Lung microvascular endothelial cell (primary cell): ENCODE measurements at places on chromosomes 11 and 22. TPM values are rescaled to one million over a fixed set of nuclear protein-coding genes. Genes with fewer than 3 reads are reported as not detected.

- no peak for DNase-seq
These were observed 1457.7 kb downstream of the BRD1 start for GRCh38 chr22:48369789-48370507.

- peak; percentile 20 for DNase-seq
These were observed 79.8 kb upstream of the NCAM1 start for GRCh38 chr11:112881461-112881860.

GRCh38 chr11:131300439-131300717, 70.0 kb upstream of the NTM start:
- no peak for DNase-seq

DNA sequence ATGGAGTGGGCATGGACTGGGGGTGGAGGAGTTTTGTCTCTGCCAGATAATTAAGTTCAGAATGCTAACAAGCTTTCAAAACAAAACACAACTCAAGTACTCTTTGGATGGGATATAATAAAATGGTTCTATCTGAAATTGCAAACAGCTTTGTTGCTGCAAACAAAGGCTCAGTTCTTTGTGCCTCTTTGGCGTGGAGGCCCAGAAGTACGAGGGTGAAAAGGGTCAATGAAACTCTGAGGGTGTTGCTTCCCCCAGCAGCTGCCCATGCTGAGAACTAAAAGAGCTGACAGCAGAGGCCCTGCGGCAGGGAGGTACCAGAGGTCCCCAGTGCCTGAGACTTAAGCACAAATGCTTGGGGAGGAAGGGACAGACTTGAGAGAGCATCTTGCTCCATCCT, 26.5 kb upstream of the IGSF22 start:
- no peak for DNase-seq

- no peak for DNase-seq
These were observed 814.8 kb downstream of the BRD1 start for GRCh38 chr22:49012712-49013395.

- DNase-seq: no peak
These were observed 4.9 kb downstream of the LMO1 start for GRCh38 chr11:8258784-8259183.

DNA sequence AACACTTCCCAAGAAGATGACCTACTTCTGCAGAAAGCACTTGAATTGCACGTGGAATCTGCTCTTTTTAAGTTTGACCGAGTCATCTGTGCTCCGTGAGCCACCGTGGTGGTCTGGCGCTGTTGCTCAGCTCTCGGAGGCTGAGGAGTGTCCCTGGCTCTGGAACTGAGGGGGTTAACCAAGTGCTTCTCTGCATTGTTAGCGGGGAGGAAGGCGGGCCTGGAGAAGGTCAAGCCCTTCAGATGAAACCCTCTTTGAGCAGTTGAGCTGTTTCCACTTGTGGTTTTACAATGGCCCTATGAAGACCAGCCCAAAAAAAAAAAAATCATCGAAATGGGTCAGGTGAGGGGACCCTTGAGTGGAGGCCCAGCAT, 286.4 kb downstream of the NTM start:
- no peak for DNase-seq

DNA sequence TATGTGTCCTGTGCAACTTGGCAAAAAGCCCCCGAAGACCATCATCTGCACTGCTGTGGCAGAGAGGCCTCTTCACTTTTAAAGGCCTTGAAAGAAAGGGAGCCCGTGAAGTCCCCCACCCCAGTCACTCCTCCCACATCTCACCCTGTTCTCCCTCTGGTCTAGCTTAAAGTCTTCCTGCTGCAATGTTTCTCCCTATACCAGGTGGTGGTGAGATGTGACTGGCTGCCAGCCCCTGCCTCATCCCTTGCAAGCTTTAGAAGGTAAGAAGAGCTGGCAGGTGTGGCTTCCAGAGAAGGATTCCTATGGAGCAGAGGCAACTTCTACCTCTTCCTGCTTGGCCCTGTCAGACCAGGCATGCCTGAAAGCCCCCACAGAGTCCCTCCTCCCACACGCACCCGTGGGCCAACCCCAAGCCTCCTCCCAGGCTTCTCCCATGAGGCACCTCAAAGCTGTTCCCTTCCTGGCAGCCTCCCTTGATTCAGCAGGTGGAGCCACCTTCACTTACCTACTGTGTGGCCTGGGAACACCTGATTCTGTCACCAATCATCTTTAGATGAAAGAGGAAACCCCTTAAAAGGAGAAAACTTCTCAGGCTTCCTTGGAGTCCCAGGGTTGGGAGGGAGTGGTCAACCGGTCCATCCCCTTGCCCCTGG, 4.0 kb upstream of the TRIM29 start:
- no peak for DNase-seq

DNA sequence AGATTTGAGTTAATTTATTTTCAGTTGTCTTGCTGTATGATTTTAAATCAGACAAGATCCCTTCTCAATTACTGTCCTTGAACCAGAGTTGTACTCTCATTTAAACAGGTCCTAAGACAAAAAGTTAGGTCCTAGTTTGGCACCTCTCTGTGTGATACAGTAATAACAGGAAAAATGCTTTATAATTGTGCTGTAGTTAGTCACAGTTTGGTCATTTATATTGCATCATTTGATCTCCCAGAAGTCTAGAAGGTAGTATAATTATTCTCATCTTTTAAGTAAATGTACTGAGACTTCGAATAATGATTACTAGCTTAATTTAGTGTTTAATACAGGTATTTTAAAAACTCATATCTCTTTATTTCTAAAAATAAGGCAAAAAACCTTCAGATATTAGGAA, 18.1 kb upstream of the LUZP2 start:
- no peak for DNase-seq

- no peak for DNase-seq
These were observed 32.9 kb upstream of the GAL start for GRCh38 chr11:68651208-68651984.

DNA sequence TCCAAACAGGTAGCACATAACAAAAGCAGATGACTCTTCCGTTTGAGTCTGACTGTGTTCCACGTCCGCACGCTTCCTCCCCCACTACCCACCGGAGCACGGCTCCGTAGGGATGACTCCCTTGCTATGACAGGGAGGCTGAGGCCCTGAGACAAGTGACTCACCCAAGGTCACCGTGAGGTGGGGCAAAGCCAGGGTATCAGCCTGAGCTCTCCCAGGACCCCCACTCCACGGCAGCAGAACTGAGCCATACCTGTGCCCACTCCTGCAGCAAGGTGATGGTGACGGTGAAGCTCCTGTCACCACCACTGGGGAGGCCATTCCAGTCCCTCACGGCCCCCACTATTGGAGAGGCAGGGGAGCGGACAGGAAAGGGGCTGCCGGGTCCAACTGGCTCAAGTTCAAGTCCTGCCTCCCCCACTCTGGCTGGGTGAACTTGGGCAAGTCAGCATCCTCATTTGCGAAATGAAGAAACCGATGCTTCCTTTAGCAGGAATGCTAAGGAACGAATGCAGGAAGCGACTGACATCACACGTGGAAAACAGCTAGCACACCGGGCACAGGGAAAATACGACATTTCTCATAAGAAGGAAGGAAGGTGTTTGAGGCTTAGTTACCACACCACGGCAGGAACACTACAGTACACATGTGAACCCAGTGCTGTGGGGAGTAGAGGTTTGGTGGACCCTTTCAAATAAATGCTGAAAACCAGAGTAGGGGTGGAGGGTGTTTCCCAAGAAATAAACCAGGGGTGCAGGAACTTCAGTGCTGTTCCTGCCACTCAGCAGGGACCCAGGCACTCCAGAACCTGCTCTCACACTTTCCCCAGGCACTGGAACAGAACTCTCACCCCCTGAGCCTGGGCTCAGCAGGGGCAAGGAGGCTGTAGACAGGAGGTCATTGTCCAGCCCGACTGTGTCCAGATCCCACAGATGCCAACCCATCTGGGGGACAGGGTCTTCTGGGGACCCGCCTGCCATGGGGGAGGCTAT, 32.4 kb upstream of the CBX7 start:
- peak; percentile 19 for DNase-seq

DNA sequence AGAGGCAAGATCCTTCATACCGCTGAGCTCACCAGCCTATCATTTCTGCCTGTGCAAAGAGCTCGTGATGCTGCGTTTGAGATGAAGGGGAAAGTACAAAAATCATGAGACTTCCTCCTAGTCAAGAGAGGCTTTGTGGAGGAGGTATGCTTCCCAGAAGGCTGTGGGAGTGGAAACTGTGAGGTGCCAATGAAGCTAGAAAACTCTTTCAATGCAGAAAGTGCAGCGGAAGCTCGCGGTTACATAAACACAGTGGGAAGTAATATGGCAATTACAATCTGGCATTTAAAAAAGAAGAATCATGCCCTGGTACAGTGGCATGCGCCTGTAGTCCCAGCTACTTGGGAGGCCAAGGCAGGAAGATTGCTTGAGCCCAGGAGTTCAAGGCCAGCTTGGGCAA, 134.8 kb downstream of the EHF start:
- DNase-seq: no peak

DNA sequence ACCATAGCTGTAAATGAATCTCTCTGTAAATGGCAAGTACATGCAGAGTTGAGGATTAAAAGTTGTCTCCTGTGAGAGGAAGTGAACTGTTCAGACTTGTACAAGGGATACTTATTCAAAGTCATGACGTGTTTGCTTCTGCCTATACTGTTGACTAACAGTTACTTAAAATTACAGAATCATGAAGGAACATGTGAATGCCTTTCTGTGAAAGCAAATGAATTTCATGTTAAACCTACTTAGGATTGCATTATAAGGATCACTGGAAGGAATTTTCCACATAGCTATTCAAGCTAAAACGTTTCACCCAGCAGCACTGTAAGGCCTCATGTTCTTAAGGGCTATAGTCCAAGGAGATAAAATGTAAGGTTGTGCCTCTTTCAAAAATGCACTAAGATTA, 93.4 kb upstream of the BIRC3 start:
- DNase-seq: peak; percentile 16

DNA sequence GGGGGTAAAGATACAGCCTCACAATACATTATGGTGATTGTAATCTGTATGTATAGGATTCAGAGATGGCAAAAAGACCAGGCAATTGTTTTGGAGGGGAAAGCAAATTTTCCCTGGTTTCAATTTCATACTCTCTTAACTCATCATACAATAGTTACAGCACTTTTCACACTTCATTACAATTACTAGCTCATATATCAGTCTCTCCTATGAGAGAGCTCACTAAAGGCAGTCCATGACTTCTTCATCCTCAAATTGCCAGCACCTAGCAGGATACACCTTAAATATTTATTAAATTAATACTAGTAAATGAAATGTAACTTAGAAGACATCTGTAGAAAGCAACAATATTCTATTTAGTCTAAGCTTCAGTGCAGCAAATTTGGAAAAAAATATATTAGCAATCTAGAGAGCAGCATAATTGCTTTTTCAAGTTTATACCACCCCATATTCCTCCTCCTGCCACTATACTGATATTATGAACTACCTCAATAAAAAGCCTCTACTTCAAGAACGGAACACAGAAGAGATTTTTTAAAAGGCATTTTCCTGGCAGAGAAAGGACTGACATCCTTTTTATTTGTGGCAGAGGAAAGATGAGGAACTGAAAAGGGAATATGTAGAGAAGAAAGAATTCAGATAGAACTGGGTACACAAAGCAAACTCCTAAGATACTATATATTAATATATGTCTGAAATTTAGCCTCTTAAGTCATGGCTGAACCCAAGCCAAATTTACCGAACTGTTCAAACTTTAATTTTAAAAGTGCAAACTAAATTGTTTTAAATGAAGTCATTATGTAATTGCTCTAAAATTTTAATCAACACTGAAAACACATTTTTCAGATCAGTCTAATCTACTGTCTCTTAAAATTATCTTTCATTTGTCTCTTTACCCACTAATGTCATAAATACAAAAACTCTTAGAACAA, 27.7 kb downstream of the PICALM start:
- DNase-seq: no peak

Gene DKK3
- total RNA-seq: 219 and 225 TPM in 2 replicates

Gene TMEM9B
- total RNA-seq: 28.3 and 50.0 TPM in 2 replicates

Gene SLC43A3
- 19.4 and 38.7 TPM in 2 replicates for total RNA-seq

Gene SAA1
- not detected in 2 replicates for total RNA-seq

Gene CASP1
- 26.6 and 28.0 TPM in 2 replicates for total RNA-seq

Gene SLC16A8
- under 0.01 and 0.20 TPM in 2 replicates for total RNA-seq

Gene ZP1
- total RNA-seq: not detected in 2 replicates

Gene HPX
- total RNA-seq: 0.22 TPM in 1 of 2 replicates, not detected in the other
